ENCODE measurements at places on chromosomes 4 and X.

DNA sequence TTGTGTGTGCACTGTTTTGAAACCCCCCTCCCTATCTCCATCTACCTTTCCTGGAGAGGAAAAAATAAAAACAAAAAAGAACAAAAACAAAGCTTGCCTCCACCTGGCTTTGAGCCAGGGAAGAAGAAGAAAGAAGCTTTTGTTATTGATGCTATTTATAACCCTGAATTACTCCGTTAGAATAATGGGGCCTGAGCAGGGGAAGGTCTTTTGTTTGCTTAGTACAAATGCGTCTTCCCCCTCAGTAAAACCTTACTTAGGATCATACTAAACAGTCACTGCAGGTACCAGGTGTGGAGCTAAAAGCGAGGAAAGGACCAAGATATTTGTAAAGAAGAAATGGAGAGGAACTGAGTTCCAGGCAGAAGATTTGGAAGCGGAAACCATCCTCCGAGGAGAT is 352.1 kb downstream of the KCNIP4 start:
- no peak for DNase-seq

DNA sequence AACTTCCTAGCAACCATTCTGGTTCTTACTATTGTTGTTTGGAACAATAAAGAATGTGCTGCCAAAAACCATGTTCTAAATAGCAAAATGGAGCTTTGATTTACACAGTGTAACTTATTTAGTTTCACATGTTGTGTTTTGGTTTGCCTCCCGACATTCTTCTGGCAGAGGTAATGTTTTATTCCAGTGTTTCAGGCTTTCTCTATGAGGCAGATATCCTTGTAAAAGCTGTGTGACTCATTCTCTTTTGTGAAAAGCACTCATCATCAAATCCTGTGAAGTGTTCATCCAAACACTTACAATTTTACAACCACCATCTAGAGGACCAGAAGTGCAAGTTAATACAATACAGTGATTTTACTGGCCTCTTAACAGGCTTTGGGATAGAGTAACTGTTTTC is 219.0 kb upstream of the GIMD1 start:
- DNase-seq: no peak

DNA sequence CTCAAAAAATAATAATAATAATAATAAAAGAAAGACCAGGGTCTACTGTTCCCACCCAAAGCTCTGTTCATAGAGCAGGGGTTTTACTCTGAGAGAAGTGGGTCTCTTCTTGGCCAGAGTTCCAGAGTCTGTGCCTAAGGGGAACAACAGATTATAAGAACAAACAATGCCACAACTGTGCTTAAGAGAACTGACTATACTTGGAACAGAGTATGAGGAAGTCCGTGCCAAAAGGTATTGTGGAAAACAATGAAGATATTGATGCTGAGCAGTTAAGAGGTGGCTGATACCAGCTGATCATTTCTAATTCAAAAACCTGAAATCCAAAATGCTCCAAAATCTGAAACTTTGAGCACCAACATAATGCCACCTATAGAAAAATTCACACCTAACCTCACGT is 229.6 kb downstream of the FBXO8 start:
- DNase-seq: no peak

GRCh38 chr4:94469221-94469784 is 17.6 kb downstream of the PDLIM5 start:
- no peak for DNase-seq

GRCh38 chr4:89539374-89539773 is 231.8 kb upstream of the GPRIN3 start:
- DNase-seq: no peak

Measured in hematopoietic multipotent progenitor cell treated with erythropoietin and hydrocortisone succinate and interleukin-3 and kit ligand, for 17 days (in vitro differentiated cells).